ENCODE measurements at places on chromosomes 16 and 17.
A peak's percentile ranks its signal among the peaks of the same experiment; 100 is the strongest.

DNA sequence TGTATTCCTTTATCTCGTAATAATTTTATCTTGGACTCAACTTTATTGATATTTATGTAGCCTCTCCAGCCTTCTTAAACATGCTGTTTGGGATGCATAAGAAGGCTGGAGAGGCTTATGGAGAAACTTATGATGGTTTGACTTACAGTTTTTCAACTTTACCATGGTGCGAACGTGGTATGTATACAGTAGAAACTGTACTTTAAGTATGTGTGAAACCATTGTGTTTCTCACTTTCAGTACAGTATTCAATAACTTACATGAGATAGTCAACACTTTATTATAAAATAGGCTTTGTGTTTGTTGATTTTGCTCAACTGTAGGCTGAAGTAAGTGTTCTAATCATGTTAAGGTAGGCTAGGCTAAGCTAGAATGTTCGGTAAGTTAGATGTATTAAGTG lies 206.8 kb downstream of the SEC14L1 start:
- DNase-seq = no peak

DNA sequence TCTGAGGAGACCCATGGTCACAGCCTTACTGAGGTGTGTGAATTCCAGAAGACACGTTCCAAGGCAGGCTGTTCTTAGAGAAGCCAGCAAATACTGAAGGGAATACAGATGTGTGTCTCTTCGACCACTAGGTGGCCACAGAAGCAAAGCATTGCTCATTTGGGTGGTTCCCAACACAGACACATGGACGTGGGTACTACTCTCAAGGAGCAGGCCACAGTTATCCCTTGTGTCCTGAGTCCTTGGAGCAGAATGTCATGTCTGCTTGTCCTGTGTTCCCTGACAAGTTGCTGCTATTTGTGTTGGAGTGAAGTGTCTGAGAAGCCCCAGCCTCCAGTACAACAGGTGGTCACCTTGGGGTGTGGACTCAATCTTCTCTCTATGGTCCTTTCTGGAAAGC lies 30.3 kb downstream of the HMOX2 start:
- DNase-seq = peak; percentile 50

GRCh38 chr17:29659155-29659554 lies 36.4 kb upstream of the CORO6 start:
- DNase-seq = no peak

DNA sequence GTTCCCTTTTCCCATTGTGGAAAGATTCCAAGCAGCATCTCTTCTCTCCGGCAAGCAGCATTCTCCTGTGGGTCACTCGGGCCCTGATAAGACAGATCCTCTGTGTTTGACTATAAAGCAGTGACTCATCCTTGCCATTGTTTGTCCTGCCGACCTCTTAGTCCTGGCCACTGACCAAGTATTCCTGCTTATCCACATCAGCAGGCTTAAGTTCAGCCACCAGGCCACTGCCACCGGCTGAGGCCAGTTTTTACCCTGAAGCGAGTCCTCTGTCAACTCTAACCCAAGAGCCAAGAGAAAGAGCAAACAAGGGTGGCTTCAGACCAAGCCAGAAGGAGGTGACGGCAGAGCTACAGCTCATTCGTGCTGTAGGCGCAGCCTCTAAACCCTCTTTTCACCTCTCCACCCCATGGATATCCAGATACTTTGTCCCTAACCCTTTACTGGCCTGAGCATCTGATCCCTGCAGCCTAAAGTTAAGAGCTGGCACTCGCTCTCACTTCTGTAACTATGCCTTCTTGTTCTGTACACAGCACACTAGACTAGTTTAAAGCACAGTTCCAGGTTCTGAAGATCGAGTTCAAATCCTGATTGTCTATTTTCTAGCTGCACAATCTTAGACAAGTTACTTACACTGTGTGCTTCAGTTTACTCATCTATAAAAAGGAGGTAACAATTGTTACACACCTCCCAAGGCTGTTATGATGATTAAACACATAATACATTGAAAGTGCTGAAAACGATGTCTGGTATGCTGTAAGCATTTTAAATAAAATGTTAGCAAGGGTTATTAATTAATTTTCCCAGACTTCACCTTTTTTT lies 31.0 kb downstream of the SOX9 start:
- DNase-seq = no peak

Data from activated CD8-positive, alpha-beta memory T cell treated with anti-CD3 and anti-CD28 coated beads, Interleukin-2, amount 50 U/mL, for 4 hours (primary cell).